ENCODE measurements at places on chromosomes 6 and 20.

DNA sequence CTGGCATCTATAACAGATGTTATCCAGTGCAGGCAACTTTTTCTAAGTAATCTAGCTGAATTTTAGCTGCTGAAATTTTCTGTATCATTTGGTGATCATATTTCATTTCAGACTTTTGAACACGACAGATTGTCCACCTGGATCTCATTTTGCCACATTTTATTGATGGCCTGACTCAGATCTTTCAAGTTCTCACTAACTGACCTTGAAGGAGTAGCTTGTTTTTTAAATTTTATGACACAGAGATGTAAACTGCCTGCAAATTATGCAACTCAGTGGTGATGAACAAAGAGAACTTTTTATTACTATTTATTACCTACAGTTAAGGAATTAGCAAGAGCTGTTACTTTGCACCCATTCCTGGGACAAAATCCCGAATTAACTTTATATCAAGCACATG is 366.4 kb downstream of the PAX1 start:
- DNase-seq: no peak

DNA sequence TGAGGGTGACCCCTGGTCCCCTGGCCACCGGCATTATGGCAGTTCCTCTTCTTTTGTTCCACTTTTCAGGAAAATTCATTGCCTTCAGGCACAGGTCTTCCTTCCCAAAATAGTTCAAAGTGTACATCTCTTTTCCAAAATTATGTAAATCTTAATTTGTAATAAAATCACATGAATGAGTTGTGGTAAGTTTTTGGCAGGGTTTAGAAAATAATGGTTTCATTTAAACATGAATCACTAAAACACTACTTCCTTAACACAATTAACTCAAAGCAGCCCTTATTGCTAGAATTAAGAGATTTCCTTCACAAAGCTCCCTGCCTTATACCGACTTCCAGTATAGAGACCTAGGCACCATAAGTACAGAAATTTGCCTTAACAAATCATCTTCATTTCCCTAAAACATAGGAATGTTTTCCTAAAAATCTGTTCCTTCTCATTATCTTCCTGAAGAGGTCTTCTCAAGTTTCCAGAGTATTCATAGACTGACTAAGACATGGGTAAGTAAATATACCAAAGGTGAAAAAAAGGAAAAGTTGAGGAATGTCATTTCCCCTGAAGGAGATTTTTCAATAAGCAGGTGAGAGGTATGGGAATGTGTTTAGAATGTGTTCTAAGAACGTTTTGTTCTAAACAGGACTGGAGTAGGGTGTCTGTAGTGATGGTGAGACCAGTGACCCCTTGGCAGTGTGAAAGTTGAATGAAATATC is 148.2 kb upstream of the CITED2 start:
- DNase-seq: no peak

GRCh38 chr6:18632670-18633410 is 245.7 kb downstream of the RNF144B start:
- no peak for DNase-seq

GRCh38 chr6:75776461-75776860 is 27.4 kb downstream of the MYO6 start:
- DNase-seq: no peak

DNA sequence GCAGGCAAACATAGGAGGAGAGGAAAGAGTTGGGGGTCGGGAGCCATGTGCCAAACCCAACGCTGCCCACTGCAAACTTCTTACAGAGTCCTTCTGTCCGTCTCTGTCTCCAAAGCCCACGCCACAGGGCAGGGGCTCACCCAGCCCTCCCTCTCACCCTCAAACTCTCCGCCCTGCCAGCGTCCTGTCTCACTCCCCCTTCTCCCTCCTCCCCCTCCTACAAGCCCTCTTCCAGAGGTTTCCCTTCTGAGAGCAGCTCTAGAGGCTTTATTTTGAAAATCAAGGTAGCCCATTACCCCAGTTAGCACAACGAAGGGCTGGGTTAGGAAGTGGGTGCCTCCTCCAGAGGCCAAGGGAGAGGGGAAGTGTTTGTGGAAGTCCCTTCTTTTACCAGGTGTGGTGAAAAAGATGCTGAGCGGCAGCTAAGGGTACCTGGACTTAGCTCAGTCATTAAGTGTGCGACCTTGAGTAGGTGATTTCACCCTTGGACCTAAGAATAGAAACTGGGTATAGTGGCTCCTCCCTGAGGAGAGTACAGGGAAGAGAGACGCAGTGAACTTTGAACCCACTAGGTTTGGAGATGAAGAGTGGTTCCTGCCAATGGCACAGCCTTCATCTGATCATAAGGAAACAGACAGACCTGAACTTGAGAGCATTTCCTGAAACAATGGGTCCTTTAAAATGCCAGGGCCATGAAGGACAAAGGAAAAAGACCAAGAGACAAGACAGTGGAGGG is 123.8 kb downstream of the BANF2 start:
- DNase-seq: no peak

DNA sequence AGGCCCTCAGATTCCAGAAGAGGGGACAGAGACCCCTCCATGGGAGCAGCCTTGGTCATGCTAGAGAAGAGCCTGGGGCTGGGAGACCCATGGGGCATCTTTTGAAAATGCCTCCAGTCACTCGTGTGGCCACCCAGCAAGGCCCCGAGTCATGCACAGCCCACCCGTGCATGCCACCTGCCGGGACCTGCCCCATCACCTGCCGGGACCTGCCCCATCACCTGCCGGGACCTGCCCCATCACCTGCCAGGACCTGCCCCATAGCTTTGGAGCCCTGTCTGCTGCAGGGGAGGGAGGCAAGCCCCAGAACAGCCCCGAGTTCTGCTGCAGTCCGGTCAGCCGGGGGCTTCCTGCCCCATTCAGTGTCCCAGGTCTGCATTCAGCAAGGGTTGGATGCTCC is 37.5 kb upstream of the SLCO4A1 start:
- no peak for DNase-seq

- DNase-seq: no peak
Measured at GRCh38 chr6:88695937-88696336, 267.5 kb downstream of the RNGTT start.

DNA sequence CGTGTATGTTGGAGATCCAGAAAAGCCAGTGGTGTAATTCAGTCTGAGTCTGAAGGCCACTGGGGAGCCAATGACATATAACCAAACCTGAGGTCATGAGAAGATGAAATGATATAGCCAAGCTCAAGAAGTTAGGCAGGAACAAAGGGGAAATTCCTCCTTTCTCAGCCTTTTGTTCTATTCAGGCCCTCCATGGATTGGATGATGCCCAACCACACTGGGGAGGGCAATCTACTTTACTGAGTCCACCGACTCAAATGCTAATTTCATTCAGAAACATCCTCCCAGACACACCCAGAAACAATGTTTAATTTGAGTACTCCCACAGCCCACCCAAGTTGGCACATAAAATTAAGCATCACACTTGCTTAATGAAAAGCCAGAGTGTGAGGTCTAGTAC is 183.6 kb downstream of the GJA1 start:
- no peak for DNase-seq

GRCh38 chr6:100381111-100381510 is 83.6 kb downstream of the SIM1 start:
- DNase-seq: no peak

DNA sequence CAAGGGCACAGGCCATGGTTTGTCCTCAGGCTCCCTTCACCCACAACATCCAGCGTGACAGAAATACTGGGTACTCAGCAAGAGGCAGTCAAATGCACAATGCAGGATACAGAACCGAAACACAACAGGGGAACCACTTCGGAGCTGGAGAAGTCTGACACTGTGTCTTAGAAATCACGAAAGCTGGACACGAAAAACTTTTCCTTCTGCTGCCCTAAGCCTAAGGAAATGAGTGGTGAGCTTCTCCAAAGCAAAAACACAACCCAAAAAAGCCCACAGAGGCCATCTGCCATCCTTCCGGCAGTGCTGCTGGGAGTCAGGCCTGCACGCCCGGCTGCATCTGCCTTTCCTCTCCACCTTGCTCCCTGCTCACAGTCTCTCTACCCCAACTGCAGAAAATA is 106.3 kb downstream of the SLC23A2 start:
- DNase-seq: no peak

DNA sequence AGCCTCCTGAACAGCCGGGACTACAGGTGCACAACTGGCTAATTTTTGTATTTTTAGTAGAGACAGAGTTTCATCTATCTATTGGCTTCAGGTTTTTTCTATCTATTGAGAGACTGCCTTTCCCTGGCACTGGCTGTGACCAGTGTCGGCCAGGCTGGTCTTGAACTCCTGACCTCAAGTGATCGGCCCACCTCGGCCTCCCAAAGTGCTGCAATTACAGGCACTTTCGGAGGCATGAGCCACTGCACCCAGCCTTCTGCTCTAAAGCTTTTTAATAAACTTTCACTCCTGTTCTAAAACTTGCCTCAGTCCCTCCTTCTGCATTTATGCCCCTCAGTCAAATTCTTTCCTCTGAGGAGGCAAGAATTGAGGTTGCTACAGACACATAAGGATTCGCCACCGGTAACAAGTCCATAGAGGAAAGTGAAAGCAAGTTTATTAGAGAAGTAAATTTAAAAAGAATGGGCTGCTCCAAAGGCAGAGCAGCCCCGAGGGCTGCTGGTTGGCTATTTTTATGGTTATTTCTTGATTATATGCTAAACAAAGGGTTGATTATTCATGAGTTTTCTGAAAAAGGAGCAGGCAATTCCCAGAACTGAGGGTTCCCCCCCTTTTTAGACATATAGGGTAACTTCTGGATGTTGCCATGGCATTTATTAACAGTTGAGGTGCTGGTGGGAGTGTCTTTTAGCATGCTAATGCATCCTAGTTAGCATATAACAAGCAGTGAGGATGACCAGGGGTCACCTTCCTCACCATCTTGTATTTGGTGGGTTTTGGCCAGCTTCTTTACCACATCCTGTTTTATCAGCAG is 44.8 kb upstream of the RNGTT start:
- DNase-seq: no peak

DNA sequence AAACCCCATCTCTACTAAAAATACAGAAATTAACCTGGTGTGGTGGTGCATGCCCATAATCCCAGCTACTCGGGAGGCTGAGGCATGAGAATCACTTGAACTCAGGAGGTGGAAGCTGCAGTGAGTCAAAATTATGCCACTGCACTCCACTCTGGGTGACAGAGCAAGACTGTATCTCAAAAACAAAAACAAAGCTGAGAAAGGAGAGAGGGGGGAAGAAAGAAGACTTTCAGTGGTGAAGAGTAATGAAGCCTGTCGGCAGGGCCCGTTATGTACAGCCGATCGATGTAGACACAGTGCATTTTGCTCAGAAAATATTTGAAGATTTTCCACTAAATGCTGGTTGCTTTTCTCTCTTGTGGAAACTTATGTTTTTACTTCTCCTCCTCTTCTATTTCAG is 13.8 kb downstream of the VAPB start:
- no peak for DNase-seq

GRCh38 chr6:41677124-41677921 is 39.1 kb downstream of the MDFI start:
- no peak for DNase-seq

GRCh38 chr6:126253431-126253830 is 86.5 kb upstream of the CENPW start:
- no peak for DNase-seq

DNA sequence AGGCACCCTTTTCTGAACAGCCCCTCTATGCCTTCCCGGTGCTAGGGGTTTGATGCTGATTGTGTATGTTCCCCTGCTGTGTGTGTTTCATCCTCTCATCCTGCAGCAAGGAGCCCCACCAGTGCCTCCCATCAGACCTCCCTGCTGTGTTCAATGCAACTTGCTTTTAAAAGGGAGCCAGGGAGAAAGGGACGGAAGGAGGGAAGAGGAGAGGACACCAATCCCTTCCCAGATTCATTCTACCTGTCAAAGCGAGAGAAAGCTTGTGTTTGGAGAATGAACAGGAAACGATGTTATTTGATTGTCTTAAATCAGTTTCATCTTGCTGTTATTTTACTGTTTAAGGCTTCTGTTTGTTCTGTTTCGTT is 259.2 kb downstream of the ADGB start:
- no peak for DNase-seq

DNA sequence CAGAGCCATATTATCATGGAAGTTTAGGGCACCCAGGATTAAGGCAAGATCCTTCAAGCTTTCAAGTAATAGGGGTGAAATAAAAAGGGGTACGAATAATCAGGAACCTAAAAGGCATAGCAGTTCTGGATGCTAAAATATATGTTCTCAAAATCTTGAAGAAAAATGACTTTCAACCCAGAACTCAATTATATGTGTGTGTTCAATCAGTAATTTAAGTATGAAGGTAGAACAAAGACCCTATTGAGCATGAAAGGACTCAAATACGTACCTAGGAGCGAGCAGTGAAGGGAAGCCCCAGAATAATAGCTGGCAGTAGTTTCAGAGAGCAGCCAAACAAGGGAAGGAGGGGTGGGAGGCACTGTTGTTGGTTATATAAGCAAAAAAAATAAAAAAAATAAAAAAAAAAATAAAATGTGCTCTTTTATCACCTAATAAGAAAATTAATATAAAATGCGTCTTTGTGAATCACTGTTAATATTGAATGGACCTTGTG is 45.4 kb downstream of the MYO6 start:
- no peak for DNase-seq

DNA sequence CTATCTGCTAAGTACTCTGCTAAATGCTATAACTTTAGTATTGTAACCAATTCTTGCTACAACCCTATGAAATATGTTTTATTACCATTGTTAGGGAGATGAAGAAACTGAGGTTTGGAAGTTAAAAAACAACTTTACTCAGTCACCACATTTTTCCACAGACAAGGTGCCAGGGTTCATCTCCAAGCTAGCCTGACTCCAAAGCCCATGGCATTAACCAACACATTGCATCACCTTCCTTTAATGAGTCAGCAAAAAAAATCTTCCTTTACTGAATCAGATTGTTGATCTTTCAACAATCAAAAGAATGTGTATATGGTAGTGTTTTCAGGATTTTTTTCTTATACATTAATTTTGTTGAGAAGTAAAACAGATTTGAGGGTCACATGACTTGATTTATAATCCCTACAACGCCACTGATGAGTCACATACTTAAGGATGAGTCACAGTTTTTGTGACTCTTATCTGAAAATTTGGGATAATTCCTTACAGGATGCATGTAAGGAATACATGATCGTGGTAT is 41.5 kb downstream of the MAN1A1 start:
- no peak for DNase-seq

DNA sequence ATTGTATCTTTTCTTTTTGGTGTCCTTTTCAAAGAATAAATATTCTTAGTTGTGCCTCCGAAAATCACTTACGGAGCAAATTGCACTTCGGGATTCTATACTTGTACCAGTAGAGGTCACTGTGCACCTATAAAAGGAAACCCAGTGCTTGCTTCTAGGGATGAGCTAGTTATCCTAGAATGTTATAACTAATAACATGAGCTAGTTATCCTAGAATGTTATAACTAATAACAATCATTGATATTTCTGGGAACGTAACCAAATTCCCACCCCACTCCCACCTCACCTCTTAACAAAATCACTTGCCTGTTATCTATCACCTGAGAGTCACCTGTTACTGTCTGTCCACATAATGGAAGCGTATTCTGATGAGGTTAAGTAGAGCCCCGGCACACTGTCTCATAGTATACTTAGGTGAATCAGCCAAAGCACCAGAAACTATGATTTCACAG is 126.9 kb upstream of the TIAM2 start:
- DNase-seq: no peak

GRCh38 chr6:150684714-150685459 is 85.2 kb downstream of the PLEKHG1 start:
- DNase-seq: no peak
